ENCODE measurements at places on chromosomes 5 and 9.

DNA sequence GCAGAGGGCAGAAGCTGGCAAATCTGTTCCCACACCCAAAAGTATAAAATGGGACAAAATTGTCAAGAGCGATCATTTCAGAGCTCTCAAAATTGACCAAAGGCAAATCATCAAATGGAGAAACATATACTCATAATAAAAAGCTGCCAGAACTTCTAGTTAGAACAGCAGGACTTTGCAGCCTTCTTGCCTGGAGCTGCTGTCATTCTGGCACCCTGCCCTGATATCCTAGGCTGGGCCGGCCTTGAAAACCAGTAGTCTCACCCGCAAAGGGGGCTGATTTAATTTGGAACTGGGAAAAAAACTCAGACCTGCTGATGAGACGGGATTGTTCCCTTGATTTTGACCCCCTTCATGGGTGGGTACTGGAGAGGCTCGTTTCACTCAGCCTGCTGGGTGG lies 18.5 kb downstream of the OR2V1 start:
- no peak for DNase-seq

- no peak for DNase-seq
Measured at GRCh38 chr5:177301503-177302165, 1.9 kb downstream of the RAB24 start.

DNA sequence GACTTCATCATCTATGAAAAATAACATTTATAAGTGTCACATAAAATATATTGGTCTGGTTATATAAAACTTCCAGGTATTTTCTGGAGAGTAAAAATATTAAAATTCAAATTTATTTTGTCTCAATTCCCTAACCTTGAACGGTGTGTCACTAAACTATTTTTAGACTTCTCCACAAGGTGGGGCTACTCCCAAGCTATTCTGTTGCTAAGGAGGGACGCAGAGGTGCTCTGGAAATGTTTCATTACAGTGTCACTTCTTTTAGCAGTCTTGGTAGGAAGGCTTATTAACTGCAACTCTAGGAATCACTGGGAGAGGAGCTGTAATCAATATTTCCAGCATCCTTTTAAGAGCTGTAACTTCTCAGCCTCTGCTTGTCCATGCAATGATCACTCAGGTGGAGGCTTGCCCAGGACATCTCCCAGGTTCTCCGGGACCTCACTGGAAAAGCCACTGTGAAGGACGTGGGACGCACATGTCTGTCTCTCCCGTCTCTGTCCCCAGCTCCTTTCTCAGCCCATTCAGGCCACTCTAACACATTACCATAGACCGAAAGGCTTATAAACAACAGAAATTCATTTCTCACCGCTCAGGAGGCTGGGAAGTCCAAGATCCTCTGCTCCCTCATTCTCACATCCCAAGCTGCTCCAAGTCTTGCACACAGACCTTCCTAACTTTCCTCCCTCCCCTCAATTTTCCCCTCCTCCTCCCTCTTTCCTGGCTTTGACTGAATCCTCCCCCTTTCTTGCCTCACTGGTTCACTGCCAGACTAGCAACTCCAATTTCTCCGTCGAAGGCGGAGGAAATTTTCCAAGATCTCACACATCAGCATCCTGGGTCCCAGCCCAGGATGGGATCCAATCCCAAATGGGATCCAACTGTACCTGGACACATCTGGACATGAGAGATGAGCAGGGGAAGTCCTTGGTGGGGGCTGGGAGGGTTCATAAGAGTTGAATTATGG lies 32.7 kb upstream of the DNAH5 start:
- peak; percentile 42 for DNase-seq

DNA sequence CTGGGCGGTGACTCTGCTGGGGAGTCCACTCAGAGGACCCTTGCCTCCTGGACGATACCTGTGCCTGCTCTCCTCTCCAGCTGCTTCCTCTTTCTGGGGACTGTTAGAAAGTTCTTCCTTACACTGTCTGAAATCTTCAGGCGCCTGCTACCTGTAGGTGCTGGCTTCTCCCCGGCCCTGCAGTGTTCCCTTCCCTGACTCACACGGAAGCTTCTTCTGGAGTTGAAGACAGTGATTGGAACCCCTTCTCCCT lies 562 bp downstream of the GSN start:
- no peak for DNase-seq

- DNase-seq, result no peak
Measured at GRCh38 chr9:81397481-81398381, 291.6 kb downstream of the TLE1 start.
